ENCODE measurements at places on chromosomes 6 and 20. TPM values are rescaled to one million over a fixed set of nuclear protein-coding genes. Genes with fewer than 3 reads are reported as not detected.

- DNase-seq = no peak
- H3K27me3 ChIP-seq = no peaks in the 10 kb centered on the region
- peak overlapping the region; percentile 42 for H3K27ac ChIP-seq
Observed at GRCh38 chr20:38825901-38826625, 20.6 kb downstream of the PPP1R16B start.

GRCh38 chr6:36929152-36929551 is 25.4 kb upstream of the PI16 start:
- DNase-seq = no peak
- H3K27ac ChIP-seq = no peak overlapping the region
- peaks cover 3% of the 10 kb centered on the region for H3K36me3 ChIP-seq

GRCh38 chr20:3168079-3168828 is 5.1 kb downstream of the LZTS3 start:
- DNase-seq = no peak
- peaks cover 11% of the 10 kb centered on the region for H3K4me1 ChIP-seq
- H3K36me3 ChIP-seq = no peaks in the 10 kb centered on the region
- peaks cover 17% of the 10 kb centered on the region for H3K27me3 ChIP-seq
- no peak overlapping the region for H3K27ac ChIP-seq

DNA sequence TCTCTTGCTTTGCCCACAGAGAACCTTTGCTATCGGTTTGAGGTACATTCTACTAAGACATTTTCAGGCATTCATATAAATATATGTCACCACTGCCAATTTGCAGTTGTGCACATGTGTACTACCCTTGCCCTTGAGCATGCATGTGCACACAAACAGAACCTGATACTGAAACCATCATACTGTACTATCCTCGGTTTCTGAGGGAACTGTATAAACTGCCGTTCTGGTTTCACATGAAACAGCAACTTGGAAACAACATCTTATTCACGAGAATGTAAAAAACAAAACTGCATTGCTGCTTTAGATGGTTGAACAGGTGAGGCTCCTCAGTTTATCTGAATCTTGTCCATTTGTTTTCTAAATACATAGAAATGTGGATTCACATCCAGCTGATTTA is 151.2 kb upstream of the TMEM170B start:
- H3K4me1 ChIP-seq = peaks cover 28% of the 10 kb centered on the region
- no peak overlapping the region for H3K27ac ChIP-seq
- no peaks in the 10 kb centered on the region for H3K27me3 ChIP-seq
- H3K4me3 ChIP-seq = no peak overlapping the region
- no peak for DNase-seq

Gene KCNQ5
- 15.8 TPM for total RNA-seq

Gene PRICKLE4
- not detected for total RNA-seq

Gene MUC22
- not detected for total RNA-seq
